ENCODE measurements at places on chromosomes 7 and 10. TPM values are rescaled to one million over a fixed set of nuclear protein-coding genes. Genes with fewer than 3 reads are reported as not detected.

BUD31 gene
- total RNA-seq = 176 TPM

HIBADH gene
- total RNA-seq = 20.8 TPM

PRPS1L1 gene
- not detected for total RNA-seq

MAGI2 gene
- total RNA-seq = 0.07 TPM

PLAU gene
- total RNA-seq = 0.26 TPM

SLC29A4 gene
- total RNA-seq = 0.24 TPM

DNA sequence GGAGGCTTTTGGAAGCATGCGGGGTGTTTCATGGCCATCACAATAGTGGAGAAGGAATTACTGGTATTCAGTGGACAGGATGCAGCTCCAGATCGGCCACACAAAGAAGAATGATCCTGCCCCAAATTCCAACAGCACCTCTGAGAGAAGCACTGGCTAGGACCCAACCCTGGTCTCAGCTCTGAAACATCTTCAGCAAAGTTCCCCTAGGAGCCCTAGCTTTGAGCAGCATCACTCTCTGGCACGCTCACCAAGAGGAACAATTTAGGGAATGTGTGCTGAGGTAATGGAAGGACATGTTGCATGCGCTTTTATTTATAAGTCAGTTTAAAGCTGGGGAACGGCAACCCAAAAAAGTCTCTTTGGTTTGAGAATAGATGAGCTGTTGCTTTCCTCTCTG is 5.5 kb upstream of the OPN1SW start:
- peaks cover 20% of the 10 kb centered on the region for H3K4me1 ChIP-seq
- no peak overlapping the region for H3K4me3 ChIP-seq
- H3K36me3 ChIP-seq = no peaks in the 10 kb centered on the region
- no peak for DNase-seq
- H3K27ac ChIP-seq = no peak overlapping the region

GRCh38 chr7:145696071-145696470 is 420.5 kb upstream of the CNTNAP2 start:
- H3K4me3 ChIP-seq = no peak overlapping the region
- H3K4me1 ChIP-seq = no peaks in the 10 kb centered on the region
- no peaks in the 10 kb centered on the region for H3K27me3 ChIP-seq
- no peak for DNase-seq
- no peaks in the 10 kb centered on the region for H3K36me3 ChIP-seq
